ENCODE measurements at places on chromosomes 16 and 17. TPM values are rescaled to one million over a fixed set of nuclear protein-coding genes. Genes with fewer than 3 reads are reported as not detected.

DNA sequence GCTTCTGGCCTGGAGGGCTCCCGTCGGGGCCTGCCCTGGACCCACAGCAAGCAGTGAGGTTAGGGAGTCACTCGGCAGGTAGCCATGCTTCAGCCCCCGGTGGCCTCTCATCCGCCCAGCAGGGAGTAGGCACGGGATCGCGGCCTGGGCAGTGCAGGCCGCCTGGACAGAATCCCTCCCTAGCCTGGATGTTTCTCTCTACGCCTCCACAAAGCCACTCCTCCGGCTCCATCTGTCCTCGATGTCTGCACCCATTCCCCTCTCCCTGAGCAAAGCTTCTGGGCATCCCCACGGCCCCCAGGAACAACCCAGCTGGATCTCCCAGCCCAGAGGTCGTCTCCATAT, 145.2 kb downstream of the RBFOX3 start:
- DNase-seq, result no peak

TIMP2 gene
- polyA plus RNA-seq, result 27.5 TPM

GRCh38 chr16:4520913-4521312, 17.7 kb downstream of the CDIP1 start:
- no peak for DNase-seq

NXPH3 gene
- 2.3 TPM for polyA plus RNA-seq

TPPP3 gene
- polyA plus RNA-seq, result 9.0 TPM

DNA sequence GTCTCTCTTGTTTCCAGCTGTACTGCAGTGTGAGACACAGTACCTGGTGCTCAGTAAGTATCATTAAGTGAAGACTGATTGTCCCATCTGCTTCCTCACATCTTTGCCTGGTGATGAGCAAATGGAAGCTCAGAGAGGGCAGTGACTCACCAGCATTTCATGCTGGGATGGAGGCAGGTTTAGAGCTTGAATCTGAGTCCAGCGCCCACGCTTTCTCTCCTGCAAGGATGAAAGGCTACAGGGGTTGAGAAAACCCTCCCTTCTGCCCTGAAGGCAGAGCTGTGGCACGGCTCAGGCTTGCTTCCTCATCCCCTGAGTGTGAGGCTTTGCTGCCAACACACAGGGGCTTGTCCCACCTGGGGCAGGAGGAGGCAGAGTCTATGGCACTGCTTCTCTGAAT, 1.5 kb upstream of the RNF112 start:
- no peak for DNase-seq

TEKT5 gene
- 0.71 TPM for polyA plus RNA-seq

RCVRN gene
- polyA plus RNA-seq, result 0.07 TPM

- peak; percentile 65 for DNase-seq
These were observed 19.0 kb downstream of the SLC7A5 start for GRCh38 chr16:87850009-87851006.

GRCh38 chr17:50125420-50125997, 4.5 kb downstream of the SAMD14 start:
- no peak for DNase-seq

DNA sequence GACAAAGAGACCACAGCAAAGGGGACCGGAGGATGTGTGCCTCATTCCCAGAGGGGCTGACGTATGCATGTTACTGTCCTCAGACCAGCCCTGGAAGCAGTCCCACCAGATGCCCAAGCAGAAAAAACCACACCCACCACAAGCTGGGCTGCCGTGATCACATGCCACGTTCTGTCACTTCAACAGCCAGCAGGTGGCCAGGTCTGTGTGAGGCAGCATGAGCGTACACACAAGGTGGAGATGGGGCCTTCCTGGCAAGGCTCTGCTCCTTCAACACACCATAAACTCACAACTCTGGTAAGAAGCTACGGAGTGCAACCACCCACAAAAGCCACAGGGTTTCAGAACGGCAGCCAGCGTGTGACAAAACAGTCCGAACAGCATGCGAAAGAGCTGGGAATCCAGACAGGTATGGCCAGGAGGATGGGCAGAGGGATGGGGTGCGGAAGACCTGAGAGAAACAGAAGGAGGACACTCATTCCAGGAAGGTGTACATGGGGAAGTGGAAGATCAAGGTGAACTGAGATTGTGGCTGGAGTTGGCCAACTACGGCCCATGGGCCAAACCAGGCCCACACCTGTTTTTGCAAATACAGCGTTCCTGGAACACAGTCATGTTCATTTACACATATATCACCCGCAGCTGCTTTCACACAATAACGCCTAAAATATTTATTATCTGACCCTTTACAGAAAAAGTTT, 27.9 kb downstream of the MBTPS1 start:
- peak; percentile 66 for DNase-seq

DNA sequence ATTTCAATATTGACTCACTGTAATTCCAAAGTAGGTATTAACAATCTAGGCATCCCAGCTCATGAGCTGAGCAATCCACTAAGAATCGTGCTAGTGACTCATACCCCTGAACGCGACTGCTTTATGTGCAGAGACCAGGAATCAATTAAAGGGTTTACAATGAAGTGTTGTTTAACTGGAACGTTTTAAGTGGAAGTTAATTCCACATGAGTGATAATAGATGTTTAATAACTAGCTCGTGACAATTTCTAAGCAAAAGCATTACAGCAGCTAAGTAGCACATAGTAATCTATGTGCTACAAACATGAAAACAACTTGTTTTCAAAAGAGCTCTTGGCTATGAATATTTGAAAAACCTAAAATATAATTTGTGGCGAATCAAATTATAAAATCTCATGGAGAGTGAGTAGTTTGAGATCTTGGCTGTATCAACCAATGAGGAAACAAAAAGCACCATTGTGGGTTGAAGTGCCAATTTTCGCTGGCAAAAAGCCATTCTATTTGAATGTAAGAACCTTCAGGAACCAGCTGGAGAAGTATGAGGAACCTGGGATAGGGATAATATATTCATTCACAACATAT, 9.4 kb downstream of the GJC1 start:
- DNase-seq, result no peak

GRCh38 chr16:87924041-87924810, 12.1 kb downstream of the CA5A start:
- DNase-seq, result peak; percentile 32

- DNase-seq, result no peak
These were observed 4.2 kb downstream of the CPSF4L start for GRCh38 chr17:73257516-73257915.

SCGB1C2 gene
- polyA plus RNA-seq, result 0.50 TPM

GRCh38 chr17:28189667-28190066, 129.3 kb upstream of the TMEM97 start:
- DNase-seq, result no peak

GRCh38 chr17:35745246-35745645, 7.8 kb downstream of the GAS2L2 start:
- DNase-seq, result no peak

DNA sequence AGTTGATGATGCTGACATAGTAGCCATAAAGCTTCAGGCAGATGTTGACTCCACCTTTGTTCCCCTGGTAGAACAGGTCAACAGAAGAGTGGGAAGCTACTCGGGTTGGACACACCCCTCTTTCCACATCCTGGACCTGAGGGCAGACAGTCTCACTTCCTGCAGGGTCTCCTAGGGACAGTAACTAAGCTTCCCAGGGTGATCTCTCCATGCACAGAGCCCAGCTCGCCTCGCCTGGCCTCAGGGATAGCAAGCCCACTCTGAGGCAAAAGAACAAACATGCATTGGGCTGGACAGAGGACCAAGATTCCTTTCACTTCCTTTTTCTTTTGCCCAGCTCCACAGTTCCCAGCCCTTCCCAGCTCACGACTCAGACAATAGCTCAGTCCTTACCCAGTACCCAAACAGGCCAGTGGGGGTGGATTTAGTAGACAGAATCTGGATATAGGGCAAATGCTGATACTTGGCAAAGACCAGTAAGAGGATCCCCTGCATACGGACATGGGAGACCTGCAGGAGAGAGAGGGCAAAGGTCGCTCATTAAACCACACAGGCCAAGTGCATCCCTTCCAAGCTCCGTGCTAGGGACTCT, 7.0 kb downstream of the INPP5K start:
- DNase-seq, result no peak

ABCA9 gene
- 2.8 TPM for polyA plus RNA-seq

DNA sequence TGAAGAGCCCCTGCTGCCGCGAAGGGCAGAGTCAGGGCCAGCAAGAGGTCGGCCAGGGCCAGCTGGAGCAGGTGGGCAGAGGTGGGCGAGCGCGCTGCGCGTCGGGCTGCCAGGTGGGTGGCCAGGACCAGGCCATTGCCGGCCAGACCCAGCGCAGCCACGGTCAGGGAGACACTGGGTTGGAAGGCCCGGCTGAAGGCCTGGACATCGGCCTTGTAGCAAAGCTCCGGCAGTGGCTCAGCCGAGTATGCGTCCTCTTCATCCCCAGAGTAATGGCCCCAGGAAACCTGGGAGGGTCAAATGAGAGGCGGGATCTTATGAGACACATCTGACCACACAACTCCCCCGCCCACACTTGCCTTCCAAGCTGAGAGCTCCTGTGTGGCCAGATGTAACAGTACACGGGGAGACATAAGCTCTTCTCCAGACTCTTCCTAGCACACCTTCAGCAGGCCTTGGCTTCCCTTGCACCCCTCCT, 1.3 kb downstream of the CCR10 start:
- no peak for DNase-seq

GRCh38 chr16:57145046-57146021, 40.5 kb downstream of the PSME3IP1 start:
- no peak for DNase-seq

- DNase-seq, result no peak
These were observed 6.6 kb downstream of the GPS1 start for GRCh38 chr17:82058230-82058854.

CSNK1D gene
- polyA plus RNA-seq, result 113 TPM

DNA sequence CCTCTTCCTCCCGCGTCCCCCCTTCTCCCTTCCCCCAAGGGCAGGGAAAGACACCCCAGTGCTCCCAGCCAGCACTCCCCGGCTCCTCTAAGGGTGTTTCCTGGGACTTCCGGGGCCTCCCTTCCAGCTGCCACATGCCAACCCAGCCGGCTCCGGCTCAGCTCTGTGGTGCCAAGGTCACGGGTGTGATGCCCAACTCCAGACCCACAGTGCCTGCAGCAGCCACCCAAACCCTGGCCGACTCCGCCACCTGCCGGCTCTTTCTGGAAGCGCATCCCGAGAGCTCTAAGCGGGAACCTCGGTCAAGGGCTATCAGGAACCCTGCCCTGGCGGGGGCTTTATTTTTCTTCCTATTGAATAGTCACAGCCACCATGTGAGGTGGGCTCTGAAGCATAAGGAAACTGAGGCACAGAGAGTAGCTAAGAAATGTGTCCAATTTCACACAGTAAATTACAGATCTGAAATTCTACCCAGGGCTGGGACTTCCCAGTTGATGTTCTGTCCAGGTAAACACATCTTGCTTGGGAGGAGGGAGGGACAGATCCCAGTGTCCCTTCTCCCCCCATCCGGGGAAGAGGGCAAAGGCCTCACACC, 3.3 kb upstream of the PPP1R1B start:
- DNase-seq, result peak; percentile 48

SOX9 gene
- polyA plus RNA-seq, result 1.7 TPM

DLX3 gene
- polyA plus RNA-seq, result 1.1 TPM

DNA sequence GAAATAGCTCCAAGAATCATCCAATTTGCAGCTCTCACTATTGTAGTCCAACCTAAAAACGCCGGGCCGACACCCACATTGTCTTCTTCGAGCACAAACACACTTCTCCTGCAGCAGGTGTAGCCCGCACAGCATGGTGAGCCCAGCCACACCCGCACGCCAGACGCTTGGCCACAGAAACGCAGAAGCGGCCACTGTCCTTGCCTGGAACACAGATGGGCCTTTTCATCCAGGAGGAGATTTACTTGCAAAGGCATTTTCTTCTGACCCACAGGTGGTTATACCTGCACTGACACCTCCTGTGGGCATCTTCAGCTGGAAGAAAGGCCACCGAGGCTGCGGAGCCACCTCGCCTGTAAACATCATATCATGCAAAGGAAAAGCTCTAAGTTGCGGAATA, 98.4 kb downstream of the ADCY9 start:
- DNase-seq, result no peak

- no peak for DNase-seq
These were observed 5.5 kb downstream of the KRT15 start for GRCh38 chr17:41513168-41513547.

Data from thymus (tissue), 14 donors.